Central memory CD4-positive, alpha-beta T cell (primary cell): ENCODE measurements at places on chromosomes 7 and 10.

- DNase-seq, result no peak
Measured at GRCh38 chr7:117020591-117020973, 67.3 kb downstream of the ST7 start.

GRCh38 chr7:90119178-90119971 is 34.9 kb upstream of the STEAP1 start:
- peak; percentile 33 for DNase-seq

DNA sequence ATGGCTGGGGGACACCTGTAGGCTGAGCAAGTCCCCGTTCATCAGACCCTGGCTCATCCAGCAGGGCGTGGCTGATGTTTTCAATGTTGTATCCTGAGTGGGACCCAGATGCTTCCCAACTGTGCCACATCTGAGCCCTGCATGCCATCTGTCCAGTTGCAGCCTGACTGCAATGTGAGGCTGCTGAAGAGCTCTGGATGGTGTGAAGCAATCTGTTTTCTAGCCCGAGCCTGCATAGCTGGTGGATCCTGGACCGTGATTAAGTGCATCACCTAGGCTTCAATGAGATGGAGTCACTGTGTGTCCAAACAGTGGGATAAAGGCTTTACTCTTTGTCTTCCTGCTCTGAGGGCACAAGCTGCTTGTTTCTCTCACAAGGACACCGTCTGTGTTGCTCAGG is 99.8 kb downstream of the TCF7L2 start:
- no peak for DNase-seq

DNA sequence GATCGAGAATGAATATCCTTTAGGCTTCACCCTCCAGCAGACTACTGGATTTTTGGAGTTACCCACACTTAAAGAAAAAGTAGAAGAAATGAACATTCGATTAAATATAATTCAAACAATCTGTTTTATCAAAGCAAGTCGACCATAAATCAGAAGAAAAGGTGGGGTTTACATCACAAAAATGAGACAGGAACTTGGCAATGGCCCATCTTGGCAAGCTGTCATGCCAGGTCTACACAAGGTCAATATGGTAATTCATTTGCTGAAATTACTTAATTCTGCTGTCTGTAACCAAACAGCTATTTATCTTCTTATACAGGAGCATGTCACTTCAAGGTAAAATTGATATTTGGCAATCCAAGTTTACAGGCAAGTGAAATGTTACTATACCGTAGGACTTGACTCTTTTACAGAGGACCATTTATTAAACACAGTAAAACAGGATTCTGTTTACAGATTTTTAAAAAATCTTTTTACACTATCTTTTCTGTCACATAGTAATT is 640.6 kb upstream of the NRP1 start:
- DNase-seq, result no peak

- no peak for DNase-seq
Measured at GRCh38 chr7:78247910-78248689, 449.5 kb downstream of the PHTF2 start.

- DNase-seq, result no peak
Measured at GRCh38 chr10:89563311-89563710, 27.9 kb upstream of the SLC16A12 start.
